Activated CD4-positive, alpha-beta T cell treated with anti-CD3 and anti-CD28 coated beads, Interleukin-2, amount 50 U/mL, for 4 hours (primary cell): ENCODE measurements at places on chromosomes 3 and 15.

GRCh38 chr3:139762302-139762701 is 84.5 kb upstream of the NMNAT3 start:
- no peak for DNase-seq

DNA sequence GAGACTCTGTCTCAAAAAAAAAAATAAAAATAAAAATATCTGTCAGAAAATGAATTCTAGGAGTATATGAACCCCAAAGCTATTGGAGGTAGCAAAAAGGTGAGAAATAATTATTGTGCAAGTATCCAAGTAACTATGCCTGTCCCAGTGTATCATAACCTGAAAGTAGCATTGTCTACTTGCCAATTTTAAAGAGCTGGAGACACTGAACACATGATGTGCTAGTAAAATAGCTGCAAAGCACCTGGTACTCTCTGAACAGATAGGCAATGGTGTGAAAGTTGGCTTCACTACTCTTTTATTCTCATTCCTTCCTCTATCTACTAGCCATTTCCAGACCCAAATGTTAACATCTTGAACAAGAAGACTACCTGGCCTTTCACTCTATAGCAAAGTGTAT is 208.9 kb downstream of the FOXP1 start:
- DNase-seq = no peak

- no peak for DNase-seq
These were observed 54.9 kb downstream of the C3orf85 start for GRCh38 chr3:109191421-109191820.

DNA sequence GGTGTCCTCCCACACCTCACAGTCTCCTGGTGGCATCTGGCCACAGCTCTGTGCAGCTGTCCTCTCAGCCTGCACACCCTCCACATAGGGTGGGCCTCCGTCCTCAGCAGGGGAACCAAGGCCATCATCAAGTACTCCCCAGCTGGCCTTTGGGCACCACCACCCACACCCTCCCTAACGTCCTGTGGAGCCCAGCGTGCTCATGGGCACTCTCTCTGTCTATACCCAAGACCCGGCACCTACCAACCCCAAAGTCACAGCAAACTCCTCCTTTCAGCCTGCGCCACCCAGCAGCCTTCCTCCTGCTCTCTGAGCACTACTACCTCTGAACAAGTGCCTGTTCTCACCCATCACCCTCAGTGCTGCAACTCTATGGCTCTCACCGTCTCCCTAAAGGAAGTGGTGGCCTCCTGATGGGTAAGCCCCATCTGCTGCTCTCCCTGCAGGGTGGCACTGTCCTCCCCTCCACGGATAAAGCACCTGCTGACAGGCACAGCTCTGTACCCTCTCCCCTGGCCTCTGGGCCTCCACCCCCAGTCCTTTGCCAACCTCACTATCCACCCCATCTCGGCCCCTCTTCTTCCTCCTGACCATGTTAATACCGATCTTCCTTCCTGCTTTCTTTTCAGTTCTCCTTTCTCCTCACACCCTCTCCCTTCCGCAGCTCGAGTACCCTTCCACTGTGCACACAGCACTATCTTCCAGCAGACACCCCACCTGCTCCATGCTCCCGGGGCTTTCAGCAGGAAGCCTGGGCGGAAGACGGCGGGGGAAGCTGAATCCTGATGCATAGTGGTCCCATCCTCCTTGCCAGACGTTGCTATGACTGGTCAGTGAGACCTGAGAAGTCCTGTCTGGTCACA is 31.5 kb downstream of the SLC41A3 start:
- no peak for DNase-seq

DNA sequence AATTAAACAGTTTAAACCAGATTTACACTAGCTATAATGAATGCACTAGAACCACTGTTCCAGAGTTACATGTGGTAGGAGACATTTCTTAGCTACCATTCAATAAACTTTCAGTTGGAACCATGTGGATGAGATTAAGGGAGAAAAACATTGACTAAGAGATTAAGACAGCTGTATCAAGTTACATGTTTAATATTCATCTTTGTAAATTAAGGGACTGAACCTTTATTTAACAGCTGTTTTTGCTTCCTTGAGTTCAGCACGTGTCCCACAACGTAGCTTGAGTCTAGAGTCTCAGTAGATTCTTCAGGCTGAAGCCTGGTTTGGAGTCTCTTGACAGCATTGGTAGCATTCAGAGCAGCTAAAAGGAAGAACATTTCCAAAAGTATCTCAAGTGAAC is 27.2 kb upstream of the CFAP44 start:
- no peak for DNase-seq

DNA sequence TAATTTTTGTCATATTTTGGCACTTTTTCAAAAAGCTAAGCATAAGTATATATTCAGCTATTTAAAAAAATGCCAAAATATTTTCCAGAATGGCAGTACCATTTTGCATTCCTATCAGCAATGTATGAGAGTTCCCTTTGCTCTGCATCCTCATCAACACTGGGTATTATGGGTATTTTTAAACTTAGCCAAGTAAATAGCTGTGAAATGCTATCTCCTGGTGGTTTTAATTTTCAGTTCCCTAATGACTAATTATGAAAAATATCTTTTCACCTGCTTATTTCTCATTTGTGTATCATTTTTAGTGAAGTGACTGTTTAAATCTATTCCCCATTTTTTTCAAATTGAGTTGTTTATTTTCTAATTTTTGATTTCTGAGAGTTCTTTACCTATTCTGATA is 199.7 kb upstream of the NECTIN3 start:
- no peak for DNase-seq

- DNase-seq = no peak
These were observed 11.6 kb upstream of the DPH6 start for GRCh38 chr15:35557544-35557943.

DNA sequence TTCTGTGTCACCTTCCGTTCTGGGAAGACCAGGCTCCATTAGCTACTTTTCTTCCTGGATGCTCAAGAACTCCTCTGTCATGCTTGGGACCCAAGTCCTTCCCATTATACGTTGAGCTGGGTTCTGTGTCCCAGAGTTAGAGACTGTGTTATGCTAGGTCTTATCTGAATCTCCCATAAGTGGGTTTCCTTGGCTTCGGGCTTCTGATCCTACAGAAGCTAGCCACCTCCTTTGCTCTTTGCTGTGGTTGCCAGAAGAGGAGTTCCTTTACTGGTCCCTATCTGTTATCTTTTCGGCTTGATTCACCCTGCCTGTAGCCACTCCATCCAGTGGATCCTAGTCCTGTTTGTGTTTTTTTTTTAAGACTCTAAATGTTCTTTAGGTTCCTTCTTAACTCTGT is 38.0 kb downstream of the TYRO3 start:
- DNase-seq = no peak
